NCI-H1092 (cell line): ENCODE measurements at places on chromosomes 2 and 18.
A peak's percentile ranks its signal among the peaks of the same experiment; 100 is the strongest.

GRCh38 chr2:219155054-219155644 is 5.5 kb downstream of the NHEJ1 start:
- peak; percentile 67 for DNase-seq

DNA sequence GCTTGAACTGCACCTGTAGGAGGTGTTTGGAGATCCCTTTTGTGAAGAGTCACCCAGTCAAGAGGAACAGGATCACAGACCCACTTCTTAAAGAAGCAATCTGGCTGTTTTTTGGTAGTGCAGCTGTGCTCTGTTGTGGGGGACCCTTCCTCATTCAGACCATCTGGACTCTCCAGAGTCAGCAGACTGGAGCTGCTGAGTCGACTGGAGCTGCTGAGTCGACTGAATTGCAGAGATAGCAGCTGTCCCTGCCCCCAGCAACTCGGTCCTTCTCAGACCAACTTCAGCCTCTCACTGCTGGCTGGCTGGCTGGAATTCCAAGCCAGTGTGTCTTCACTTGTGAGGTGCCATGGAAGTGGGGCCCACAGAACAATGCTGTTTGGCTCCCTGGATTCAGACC is 56.8 kb downstream of the GTF3C3 start:
- no peak for DNase-seq

DNA sequence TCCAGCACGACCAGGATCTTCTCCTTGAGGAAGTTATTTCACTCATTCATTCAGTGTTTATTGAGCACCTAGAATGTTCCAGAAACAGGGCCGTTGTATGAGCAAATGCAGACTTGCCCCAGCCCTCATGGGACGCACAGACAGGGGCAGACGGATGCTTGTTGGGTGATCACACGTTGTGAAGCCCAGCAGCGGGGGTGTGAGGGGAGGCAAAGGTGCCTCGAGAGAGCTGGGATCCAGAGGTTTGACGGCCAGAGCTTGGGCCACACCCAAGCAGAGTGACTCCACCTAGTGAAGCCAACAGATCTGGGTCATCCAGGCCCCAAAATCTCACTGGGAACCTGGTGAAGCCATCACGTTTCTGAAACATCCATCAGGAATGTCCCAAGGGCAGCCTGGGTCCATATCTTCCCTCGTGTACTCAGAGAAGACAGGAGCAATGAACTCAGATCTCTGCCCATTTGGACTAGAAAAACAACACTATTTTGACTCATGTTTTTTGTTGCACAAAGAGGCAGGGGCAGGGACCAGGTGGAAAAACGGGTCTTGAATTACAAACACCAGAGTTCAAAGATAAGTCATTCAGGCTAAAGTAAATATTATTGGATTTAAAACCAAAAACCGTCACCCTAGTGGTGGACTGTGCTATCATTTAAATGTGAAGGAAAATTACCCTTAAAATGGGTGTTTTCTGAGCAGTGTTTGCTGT is 54.9 kb upstream of the RBM44 start:
- no peak for DNase-seq

DNA sequence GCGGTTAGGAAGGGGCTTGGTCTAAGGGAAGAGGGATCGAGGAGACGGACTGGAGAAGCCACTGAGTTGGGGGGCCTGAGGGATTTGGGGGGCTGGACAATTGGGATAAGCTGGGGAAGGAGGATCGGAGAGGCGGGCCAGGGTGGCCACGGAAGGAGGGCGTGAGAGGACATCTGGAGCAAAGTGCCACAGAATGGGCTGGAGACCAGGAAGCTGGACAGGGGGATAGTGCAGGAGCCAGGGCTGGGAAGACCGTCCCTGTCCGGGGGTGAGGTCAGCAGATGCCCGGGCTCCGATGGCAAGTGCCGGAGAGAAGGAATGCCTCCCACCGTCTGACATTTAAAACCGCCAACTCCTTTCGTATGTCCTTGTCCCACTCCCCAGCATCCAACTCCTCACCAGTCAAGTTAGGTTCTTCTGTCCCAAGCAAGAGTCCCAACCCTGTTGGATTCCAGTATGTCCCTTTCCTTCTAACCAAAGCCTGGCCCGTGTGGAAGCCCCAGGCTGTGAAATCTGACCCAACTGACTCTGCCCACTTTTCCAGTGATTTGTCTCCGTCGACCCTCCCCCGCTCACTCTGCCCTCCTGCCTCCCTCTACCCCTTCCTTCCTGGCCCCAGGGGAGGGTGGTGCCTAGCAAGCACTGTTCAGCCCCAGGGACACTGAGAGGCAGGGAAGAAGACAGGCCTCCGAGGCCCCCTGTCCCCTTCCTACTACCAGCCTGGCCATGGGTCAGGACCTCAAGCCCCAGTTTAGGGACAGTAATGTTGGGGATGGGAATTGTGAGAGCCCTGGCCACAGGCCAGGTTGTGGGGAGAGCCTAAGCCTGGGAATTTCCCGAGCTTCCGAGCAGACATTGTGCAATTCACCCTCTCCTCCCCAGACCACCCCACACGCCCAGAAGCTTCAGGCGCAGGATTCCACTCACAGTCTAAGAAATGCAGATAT is 31.5 kb upstream of the TMBIM1 start:
- no peak for DNase-seq

DNA sequence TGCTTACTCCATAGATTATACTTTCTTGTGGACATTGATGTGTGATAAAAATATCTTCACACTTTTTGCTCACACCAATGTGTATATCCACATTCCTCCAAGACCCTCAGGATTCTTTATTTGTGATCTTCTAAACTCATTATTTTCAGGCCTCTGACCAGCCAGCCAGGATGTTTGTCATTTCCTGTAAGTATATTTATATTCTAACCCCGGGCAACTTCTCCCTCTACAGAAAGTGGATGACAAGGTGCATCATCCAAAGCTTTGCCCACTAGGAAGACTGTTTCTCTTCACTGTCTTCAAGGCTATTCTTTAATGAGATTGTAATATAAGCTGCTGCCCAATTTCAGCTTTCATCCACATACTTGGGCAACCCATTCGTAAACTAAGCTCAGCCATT is 3.6 kb upstream of the CWC22 start:
- DNase-seq, result no peak
